ENCODE measurements at places on chromosomes 11 and 22.

DNA sequence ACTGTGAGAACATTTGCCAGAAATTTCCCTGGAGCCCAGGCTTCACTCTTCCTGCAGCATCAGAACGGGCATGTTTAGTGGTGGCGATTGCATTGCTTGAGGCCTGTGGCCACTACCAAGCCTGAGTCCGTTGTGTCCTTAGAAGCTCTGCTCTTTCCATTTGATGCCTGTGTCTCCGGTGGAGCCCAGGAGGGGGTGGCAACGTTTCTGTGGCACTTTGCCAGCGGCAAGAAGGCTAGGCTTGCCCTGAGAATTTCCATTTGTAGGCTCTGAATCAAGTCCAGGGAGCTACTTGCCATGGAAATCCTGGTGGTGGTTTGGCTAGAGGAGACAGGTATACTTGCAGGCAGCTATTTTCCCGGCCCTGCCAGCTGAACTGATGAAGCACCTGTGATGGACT, 47.1 kb downstream of the ADAMTS8 start:
- DNase-seq: no peak

- no peak for DNase-seq
These were observed 14.5 kb downstream of the CTNND1 start for GRCh38 chr11:57776031-57776521.

DNA sequence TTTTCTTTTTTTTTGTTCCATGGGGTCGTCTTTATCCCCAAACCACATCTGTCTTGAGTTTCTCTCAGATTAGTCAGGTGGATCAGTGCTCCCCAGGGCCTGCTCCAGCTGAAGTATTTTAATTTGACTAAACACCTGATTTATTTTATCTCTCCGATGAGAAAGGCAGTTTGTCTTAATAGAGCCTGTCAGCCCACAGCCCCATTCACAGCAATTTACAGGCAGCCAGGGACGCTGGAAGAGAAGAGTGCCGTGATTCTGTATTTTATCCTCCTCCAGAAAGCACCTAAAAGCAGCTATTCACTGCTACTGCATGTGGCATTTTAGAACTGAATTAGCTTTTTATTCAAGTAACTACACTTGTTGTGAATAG, 164.5 kb downstream of the SOX6 start:
- no peak for DNase-seq

DNA sequence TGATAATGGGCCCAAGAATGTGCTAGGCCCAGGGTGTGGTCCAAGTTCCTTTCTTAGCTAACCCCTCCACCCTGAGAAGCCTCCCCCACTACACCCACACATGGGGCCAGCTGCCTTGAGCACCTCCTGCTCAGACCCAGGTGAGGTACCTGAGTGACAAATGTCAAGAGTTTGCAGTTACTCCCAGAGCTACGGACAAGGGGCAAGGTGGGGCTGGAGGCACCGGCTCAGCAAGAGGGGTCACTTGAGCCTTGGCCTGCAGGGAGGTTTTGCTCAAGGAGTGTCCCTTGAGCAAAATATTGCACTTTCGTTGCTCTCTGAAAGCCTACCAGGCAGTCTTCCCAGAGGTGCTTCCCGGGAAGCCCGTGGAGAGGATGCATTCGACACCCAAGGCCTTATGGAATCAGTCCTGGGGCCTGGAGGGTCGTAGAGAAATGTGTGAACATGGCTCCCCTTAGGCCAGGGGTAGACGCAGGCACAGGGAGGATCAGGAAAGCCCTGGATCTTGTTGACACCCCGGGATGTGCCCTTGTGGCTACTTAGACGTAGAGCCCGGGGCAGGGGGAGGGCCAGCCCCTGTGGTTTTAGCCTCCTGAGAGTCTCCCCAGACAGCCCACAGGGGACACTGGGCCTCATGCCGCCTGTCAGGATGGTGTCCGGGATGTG, 114.2 kb downstream of the KCNQ1 start:
- no peak for DNase-seq

- DNase-seq: no peak
These were observed 4.2 kb downstream of the PEX16 start for GRCh38 chr11:45913514-45913913.

GRCh38 chr22:44261861-44262595, 50.7 kb downstream of the SHISAL1 start:
- peak; percentile 33 for DNase-seq

- no peak for DNase-seq
These were observed 15.7 kb upstream of the OPCML start for GRCh38 chr11:133547808-133548494.

GRCh38 chr11:74683279-74683871, 47.9 kb downstream of the CHRDL2 start:
- DNase-seq: peak; percentile 83

- DNase-seq: no peak
These were observed 15.3 kb downstream of the RTCB start for GRCh38 chr22:32396746-32397145.

GRCh38 chr11:93829598-93829997, 20.8 kb downstream of the VSTM5 start:
- no peak for DNase-seq

GRCh38 chr11:36718451-36718850, 120.4 kb upstream of the RAG2 start:
- no peak for DNase-seq

DNA sequence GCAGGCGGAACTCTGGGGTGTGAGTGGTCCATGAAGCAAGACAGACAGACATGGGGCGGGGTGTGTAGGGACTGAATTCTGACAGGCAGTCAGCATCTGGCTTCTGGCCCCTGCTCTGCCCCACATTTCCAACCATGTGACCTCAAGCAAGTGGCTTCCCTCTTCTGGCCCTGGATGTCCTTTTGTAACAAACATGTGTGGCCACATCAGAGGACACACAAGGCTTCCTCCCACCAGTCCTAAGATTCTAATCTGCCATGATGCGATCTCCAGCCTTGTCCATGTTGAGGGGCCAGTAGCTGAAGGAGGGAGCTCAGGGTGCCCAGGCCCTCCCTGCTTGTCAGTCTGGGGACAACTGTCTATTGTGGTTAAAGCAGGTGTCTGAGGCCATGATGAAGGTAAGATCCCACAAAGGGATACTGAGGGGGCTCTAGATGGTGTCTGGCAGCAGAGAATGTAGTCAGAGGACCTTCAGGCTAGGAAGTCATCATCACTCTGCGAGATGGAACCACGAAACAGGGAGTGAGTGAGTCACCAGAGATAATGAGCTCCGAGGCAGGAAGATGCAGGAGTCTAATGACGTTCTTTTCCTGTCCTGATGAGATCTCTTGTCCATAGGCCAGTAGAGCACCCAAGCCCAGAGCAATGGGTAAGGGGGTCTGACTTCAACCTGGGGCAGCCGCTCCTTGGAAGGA, 27.4 kb downstream of the DRD2 start:
- DNase-seq: no peak

GRCh38 chr11:102831489-102832440, 11.6 kb downstream of the MMP3 start:
- peak; percentile 68 for DNase-seq

DNA sequence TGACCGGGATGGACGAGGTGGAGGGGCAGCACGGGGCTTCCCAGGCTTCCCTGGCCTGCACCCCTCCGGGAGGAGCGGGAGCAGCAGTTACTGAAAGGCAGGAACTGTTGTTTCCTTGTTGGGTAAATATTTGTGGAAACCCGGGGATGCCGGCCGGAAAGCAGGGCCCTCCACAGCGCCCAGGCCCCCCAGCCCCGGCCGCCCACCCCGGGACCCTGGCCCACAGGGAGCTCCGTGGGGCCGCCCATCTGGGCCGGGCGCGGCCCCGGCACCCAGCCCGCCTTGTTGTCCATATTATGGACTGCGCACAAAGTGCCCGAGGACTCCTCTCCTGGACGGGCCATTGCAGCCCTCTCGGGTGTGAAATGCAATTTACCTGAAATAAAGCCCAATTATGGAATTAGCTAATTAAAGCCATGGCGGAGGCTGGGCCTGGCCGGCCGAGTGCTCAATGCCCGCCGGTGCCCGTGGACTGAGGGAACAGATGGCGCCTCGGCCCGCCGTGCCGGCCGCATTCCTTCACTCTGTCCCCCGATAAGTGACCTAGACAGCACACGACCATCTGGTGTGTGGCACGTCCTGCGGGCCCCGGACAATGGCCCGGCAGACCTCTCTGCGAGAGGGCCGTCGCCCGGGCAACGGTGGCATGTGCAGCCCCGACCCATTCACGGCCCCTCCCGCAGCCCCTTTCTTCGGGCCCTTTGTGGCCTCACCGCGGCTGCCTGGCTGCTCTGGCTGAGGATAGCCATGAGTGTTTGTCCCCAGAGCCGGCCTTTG, 35.4 kb downstream of the CDKN1C start:
- DNase-seq: no peak

- no peak for DNase-seq
These were observed 17.2 kb downstream of the TOB2 start for GRCh38 chr22:41429232-41429950.

GRCh38 chr22:28788601-28789000, 11.8 kb downstream of the XBP1 start:
- DNase-seq: no peak

- DNase-seq: no peak
These were observed 75.0 kb upstream of the AMPD3 start for GRCh38 chr11:10379871-10380568.

DNA sequence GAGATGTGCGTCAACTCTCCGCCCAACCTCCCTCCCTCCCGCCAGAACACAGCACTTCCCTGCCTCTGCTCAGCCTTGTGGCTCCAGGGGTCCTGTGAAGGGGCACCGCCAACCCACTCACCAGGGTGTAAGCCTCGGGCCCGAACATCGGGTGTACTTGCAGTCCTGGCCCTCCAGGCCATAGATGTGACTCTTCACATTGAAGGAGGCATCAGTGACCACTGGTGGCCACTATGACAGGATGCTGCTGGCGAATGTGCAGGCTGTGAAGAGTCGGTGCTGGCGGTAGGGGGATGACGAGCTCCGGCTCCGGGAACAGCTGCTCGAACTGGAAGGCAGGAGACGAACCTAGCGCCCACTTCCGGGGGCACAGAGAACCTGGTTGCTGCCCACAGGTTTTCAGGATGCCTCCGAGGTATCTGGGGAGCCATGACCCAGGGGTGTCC, 97.4 kb downstream of the MED15 start:
- no peak for DNase-seq

- no peak for DNase-seq
These were observed 29.5 kb downstream of the SLC22A12 start for GRCh38 chr11:64620381-64620971.

GRCh38 chr22:26289611-26290101, 120.4 kb downstream of the SEZ6L start:
- DNase-seq: no peak

GRCh38 chr11:57773026-57773598, 11.5 kb downstream of the CTNND1 start:
- no peak for DNase-seq

DNA sequence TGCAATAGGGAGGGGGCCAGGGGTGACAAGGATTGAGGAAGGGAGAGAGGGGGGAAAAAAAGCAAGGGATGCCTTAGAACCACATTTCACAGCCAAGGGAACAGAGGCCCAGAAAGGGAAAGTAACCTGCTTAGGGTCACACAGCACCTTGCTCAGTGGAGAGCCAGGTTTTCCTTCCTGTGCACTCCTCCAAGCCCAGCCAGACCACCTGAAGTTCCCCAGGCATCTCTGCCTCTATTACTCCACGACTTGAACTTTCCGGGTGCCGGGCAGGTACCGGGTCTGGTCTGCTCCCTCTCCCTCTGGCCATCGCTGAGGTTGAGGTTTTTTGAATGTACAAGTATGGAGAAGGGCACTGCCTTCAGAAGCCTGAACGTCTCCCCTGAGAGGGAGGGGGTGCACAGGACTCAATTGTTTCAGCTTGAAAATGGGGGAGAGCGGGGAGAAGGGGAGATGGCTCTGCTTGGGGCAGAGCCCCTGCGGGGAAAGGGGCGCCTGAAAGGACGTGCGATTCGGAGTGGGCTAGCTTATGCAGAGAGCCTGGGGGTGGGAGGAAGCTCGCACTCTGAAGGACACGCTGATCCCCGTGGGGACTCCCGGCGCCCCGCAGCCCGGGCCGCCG, 516 bp upstream of the SERPINH1 start:
- DNase-seq: no peak

- DNase-seq: no peak
These were observed 2.4 kb upstream of the ASCC2 start for GRCh38 chr22:29840498-29840897.

GRCh38 chr11:109785714-109786113, 307.5 kb upstream of the ZC3H12C start:
- DNase-seq: no peak

GRCh38 chr11:36253238-36253637, 36.0 kb downstream of the COMMD9 start:
- no peak for DNase-seq

DNA sequence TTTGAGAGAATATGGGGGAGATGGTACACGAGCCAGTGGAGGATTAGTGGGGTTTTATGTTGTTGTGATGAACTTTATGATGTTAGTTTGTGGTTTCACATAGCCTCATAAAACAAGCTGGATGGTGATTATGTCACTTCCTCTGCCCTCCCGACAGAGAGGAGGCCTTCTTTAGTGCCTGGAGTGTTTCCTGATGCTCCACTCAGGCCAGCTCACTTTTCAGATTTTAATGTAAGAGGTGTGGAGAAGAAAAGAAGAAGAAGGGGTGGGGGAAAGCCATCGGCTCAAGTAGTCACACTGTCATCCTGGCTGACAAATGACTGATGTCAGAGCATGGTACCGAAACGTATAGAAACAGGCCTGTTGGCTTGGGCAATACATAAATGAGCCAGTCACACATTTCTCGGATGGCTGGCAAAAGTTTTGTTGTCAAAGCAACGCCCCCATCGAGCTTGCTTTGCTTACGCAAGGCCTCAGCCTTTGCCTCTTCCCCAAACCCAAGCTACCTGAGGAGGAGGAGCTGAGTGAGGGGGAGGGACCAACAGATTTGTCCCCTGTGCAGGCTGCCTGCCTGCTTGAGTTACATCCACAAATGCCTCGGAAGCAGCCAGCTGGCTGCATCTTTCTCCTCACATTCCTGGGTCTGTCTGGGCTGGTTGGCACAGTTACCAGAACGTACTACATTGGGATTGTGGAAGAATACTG, at the start of gene HEPHL1:
HEPHL1 (plus strand) TSS at position 578 of the 705 bp plus-strand sequence; CDS start at position 593, 15 bp downstream.
- no peak for DNase-seq

- DNase-seq: no peak
These were observed 8.8 kb upstream of the UBASH3B start for GRCh38 chr11:122646549-122647340.

GRCh38 chr22:31748490-31748889, 1.4 kb downstream of the PRR14L start:
- DNase-seq: no peak

GRCh38 chr11:114141863-114142580, 82.5 kb downstream of the ZBTB16 start:
- no peak for DNase-seq

All from right cardiac atrium (tissue), 5 donors.